ENCODE measurements at places on chromosomes 1 and 21.

DNA sequence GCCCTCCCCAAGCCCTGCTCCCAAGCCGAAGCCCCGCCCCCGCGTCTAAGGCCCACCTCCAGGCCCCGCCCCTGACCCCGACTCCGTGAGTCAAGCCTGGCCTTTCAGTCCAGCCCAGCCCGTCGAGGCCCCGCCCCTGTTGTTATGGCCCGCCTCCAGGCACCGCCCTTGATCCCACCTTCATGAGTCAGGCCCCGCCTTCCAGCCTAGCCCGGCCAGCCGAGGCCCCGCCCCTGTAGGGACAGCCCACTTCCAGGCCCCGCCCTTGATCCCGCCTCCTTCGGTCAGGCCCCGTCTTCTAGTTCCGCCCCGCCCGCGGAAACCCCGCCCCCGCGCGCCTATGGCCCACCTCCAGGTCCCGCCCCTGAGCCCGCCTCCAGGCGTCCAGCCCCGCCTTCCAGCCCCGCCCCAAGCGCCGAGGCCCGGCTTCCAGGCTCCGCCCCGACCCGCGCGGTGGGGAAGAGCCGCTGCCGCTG is 247 bp upstream of the DOP1B start:
- DNase-seq = peak; percentile 100

- DNase-seq = no peak
These were observed 44.0 kb downstream of the PTAFR start for GRCh38 chr1:28132171-28133167.

DNA sequence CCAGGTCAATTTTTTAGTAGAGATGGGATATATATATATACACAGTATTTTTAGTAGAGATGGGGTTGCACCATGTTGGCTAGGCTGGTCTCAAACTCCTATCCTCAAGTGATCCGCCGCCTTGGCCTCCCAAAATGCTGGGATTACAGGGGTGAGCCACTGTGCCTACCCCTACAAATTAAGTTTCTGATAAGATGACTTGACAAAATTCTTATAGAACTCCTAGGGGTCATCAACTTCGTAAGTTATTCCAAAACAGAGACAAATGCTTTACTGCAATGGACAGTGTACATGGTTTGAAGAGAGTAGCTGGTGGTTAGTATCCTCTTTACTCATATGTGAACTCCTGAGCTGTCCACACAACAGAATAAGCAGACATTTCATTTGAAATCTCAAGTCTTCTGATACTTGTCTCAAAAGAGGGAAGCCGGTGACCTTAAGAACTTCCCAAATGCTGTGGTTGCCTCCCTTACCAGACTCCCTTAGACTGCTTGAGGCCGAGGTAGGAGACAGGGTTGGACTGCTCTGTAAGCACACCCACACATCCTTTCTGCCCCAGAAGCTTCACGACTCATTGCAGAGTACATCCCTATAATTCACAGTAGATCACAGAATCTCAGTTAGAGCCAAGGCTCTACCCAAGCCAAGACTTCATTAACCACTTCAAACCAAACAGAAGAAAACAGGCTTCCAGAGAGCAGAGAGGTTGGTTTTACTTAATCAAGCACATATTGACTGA is 244.1 kb upstream of the IRF2BP2 start:
- DNase-seq = no peak

- peak; percentile 15 for DNase-seq
These were observed 1.1 kb downstream of the DFFB start for GRCh38 chr1:3858231-3858981.

GRCh38 chr1:247386217-247386616 is 29.8 kb upstream of the NLRP3 start:
- DNase-seq = no peak

- peak; percentile 68 for DNase-seq
These were observed 47.5 kb upstream of the CRNN start for GRCh38 chr1:152461544-152461943.

DNA sequence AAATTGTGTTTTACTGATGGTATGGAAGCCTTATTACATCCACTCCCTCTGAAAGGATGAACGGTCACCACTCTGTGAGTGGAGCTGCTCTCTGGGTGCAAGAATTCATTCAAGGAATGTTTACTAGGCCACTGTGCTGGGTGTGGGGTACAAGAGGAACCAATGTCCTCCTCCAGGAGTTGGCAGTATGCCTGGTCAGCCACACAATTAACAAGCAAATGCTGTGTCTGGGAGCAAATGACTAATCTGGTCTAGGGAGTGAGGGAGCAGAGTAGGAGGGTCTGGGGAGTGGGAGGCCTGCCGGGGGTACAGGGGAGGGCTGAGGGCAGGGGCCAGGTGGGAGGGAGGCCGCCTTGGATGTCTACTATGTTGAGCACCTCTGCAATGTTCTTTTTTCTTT is 27.2 kb upstream of the TDRD10 start:
- no peak for DNase-seq

DNA sequence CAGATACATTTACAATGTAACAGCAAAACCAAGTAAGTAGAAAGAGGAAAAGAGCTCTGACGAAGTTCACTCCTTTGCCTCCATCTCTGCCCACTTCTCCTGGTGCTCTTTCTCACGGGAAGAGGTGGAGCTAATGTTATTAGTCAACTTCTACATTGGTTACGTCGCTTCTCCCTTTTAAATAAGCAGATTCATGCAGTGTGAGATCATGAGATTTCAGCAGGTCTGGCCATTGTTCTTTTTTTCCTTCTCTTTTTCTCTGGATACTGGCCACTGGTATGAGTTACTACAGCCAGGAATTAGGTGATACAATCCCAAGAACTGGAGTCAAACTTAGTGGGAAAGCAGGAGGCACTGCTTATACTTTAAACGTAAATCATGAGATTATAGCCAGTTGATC is 207.1 kb downstream of the AKT3 start:
- no peak for DNase-seq

DNA sequence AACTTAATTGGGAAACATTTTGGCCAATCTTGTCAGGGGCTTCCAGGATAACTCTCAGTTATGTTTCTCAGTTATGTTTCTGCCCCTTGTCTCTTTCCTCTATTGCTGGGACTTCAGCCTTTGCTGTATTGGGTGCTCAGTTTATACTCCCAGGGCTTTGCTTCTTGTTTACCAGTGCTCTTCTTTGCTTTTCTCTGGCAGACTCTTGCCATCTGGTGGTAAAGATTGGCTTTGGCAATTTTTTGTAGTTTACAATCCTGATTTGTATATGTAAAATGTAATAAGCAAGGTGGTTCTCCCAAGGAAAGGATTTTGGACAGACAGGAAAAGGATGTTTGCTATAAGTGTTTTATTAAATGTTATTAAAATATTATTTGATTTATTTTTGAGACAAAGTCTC is 37.9 kb downstream of the FABP3 start:
- no peak for DNase-seq

- no peak for DNase-seq
These were observed 19.3 kb downstream of the PALMD start for GRCh38 chr1:99665212-99665611.

DNA sequence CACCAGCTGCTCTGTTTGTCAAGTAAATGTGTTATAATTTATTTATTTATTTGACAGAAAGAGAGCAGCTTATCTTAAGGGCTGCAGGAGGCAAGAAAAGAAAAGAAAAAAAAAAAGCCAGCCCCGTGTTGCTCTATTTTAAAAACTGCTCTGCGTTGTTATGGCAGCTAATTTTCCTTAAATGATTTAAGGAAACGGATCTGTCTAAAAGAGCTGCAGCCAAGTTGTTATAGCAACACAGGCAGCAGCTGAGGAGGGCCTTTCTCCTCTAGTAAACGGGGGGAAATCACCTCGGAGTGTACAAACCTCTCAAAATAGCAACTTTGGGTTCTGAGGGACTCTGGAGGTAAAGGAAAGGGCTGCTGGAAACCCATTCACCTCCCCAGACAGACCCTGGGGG is 149.2 kb downstream of the BEND5 start:
- no peak for DNase-seq

- DNase-seq = no peak
These were observed 413.4 kb upstream of the ADAMTS5 start for GRCh38 chr21:27380303-27380702.

DNA sequence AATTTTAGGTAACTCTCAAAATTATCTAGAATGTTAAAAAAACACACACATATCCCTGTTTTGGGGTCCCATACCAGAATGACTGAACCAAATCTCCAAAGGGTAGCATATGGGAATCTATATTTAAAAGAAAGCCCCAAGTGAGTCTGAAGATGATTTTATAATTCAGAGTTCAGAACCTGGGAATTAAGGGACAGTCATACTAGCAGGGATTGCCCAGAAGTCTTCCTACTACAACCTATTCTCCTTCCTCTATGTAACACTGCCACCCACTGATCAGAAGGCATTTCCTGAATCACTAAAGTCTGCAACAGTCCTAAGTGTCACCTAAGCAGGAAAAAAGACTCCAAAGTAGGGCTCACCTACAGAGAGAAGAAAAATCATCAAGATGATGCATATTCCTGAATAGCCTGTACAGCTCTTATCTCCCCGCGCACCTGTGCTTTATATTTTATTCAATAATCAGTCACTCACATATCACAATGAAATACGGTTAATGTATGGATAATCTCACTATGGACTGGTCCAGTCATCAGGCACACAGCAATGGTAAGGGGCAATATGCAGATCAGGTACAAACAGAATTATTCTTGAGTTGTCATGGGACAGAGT is 4.9 kb downstream of the RGS1 start:
- no peak for DNase-seq

DNA sequence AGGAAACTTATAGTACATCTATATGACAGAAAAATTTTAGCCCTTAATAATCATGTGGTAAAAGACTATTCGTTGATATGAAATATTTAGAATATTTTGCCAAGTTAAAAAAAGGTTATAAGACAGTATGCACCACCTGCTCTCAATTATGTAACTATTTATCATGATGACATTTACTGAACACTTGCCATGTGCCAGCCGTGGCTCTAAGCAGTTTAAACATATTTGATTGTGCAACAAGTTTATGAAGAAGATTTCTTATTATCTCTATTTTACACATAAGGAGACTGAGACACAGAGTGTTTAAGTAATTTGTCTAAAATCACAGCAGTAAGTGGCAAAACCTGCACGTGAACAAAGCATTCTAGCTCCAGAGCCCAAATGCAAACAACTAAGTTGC is 199.3 kb upstream of the JUN start:
- no peak for DNase-seq

DNA sequence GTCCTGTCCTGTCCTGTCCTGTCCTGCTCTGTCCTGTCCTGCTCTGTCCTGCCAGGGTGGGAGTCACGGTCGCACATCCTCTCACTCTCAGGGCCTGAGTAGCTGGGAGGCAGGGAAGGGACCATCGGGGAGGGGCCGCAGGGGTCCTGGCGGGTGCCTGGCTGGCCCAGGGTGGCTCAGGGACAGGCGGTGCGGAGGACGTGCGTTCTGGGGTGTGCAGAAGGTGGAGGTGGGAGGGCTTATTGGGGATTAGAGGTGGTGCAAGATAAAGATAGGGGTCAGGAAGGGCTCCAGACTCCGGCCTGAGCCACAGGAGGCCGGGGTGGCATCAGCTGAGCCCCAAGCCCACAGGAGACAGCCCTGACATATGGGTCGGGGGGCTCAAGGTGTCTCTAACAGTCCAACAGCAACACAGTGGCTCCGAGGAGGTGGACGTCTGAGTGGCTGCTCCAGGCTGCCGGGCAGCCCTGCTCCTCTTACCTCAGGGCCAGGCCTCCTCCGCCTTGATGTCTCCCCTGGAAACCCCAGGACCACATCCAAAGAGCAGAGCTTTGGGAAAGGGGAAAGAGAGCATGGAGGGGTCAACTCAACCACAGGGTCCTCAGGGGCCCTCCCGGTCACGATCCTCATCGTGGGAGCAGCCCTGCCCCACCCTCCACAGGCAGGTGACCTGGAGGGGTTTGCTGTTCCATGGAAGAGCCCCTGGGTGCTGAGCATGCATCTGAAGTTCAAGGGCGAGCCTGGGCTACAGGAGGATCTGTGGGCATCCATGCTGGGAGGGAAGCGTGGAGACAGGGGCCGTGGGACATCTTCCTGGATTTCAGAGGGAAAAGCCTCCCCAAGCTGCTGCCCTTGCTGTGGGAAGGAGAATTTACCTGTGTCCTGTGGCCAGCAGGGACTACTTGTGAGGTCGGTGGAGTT is 39.6 kb upstream of the ADARB1 start:
- no peak for DNase-seq

DNA sequence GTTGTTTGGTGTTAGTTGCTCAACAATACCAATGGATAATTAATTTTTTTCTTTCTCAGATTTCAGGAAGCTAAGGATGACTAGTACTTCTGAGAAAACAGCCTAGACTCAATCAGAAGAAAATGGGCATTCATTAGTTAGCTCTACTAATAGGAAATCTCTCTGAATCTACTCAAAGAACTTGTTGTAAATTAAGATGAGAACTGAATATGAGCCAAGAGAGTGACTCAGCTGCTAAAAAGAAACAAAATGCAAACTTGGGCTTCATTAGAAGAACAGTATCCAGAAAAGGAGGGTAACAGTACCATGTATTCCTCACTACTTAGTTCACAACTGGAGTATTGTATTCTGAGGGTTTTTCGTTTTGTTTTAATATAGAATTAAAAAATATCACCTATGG is 12.5 kb downstream of the FOXJ3 start:
- DNase-seq = no peak

- DNase-seq = no peak
These were observed 27.6 kb upstream of the KCNE2 start for GRCh38 chr21:34336245-34336644.

GRCh38 chr1:25654109-25654660 is 37.6 kb downstream of the MAN1C1 start:
- DNase-seq = no peak

DNA sequence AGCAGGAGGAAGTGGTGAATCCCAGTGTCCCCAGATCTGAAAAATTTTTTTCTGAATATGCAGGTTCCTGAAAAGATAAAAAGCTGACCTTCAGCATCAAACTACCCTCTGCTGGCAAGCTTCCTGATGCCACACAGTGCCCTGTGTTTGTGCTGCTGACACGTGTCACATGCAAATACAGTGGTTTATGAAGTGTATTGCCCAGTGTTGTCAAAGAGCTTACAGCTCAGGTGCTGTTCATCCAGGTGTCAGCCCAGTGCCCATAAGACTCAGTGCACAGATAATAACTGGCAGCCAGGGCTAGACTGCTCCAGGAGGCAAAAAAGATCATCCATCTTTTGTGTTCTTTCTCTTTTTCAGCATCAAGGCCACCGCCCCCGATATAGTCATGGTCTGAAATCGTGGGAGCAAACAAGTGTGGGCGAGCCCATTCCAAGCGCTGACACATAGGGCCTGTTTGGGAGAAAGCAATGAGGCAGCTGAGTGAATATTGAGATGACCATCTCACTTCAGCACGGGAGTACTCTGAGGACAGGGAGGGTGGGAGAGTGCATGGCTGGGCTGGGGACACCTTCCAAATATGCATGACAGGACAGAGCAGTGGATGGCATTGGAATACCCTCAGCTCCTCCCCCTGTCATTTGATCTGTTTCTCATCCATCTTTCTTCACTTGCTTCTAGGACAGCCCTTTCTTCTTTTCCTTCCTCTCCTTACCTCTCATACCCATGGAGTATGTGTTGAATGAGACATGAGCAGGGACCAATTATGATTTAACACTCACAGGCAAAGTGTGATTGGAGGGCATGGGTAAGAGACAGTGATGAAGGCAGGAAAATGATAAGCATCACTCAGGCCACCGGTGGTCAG is 6.4 kb upstream of the KCNK1 start:
- no peak for DNase-seq

GRCh38 chr1:107661158-107661557 is 303.8 kb downstream of the VAV3 start:
- DNase-seq = no peak

Measured in stimulated activated naive CD8-positive, alpha-beta T cell treated with anti-CD3 and anti-CD28 coated beads, Interleukin-15, Interleukin-2, amounts not matched to agents 100 U/mL and 50 U/mL, for 24 hours (primary cell).